ENCODE measurements at places on chromosomes 11 and 22.
A peak's percentile ranks its signal among the peaks of the same experiment; 100 is the strongest.

DNA sequence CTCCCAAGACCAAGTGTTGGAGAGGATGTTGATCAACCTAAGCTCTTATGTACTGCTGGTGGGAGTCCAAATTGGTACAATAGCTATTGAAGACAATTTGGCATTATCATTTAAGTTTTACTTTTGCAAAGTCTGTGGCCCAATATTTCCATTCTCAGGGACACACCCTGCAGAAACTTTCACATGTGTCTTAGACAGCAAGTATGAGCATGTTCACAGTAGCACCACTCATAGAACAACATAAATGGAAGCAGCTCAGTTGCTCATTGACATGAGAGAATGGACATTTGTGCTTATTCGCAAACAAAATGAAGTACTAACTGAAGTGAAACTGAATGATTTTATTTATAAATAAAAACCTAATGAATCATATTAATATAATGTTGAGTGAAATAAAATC is 135.5 kb downstream of the NOX4 start:
- no peak for DNase-seq

DNA sequence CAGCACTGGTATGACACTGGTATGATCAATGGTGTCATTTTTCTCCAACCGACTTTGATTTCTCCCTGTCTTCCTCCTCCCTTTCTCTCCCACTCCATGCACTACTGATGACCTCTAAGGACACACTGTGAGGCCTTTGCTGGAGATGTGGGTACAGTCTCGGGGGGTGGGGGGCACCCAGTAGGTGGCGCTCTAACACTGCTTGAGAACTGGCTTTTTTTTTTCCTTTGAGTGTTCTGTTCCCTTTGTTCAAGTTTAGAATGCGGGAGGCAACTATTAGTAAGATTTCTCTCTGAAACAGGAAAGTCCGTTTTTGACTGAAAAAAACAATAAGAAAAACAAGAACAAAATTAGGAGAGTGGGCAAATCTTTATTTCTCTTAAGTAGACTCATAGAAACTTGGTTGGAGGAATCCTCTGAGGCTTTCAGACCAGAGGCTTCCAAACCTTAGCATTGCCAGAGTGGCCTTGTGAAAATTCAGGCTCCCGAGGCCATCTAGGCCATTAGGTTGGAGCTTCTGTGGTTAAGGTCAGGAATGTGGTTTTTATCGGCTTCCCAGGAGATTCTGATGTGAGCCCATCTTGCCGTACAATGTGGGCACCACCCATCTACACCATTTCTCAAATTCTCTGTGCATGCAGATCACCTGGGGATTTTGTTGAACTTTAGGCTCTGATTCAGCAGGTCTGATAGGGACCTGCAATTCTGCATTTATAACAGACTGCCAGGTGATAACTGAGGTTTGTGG is 43.2 kb downstream of the PANX1 start:
- DNase-seq, result peak; percentile 15

- no peak for DNase-seq
Measured at GRCh38 chr22:20619045-20619892, 111.9 kb downstream of the MED15 start.

DNA sequence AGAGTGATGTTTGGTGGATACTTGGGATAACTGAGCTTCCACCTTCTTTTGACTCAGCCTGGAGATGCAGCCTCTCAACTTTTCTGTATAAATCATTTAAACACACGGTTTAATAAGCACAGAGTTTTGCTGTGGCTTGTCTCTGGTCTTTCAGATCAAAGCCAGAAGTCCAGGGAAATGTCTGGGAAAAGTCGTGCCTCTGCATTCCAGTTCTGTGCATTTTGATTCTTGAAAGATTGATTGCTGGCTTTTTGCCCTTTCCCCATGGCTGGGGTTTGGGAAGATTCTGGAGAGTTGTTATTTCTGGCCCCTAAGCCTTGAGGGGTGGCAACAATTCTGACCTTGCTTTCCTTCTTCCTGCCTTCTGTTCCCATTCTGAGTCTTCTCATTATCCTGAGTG is 154.1 kb downstream of the COMMD9 start:
- DNase-seq, result no peak

DNA sequence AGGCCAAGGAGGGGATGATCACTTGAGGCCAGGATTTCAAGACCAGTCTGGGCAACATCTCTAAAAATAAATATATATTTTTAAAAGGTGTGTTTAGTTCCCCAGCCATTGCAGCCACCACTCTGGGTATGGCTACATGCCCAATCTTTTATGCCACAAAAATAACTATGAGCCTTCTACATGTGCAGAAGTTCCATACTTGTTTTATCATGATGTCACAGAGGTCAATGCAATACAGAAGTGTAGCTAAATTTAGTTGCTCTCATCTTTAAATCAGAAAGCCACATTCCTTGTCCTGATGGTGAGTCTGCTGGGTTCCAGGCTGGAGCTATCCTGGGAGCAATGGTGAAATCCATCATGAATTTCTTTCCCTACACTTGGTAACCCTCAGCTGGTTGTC is 436.3 kb downstream of the DYNC2H1 start:
- DNase-seq, result no peak

DNA sequence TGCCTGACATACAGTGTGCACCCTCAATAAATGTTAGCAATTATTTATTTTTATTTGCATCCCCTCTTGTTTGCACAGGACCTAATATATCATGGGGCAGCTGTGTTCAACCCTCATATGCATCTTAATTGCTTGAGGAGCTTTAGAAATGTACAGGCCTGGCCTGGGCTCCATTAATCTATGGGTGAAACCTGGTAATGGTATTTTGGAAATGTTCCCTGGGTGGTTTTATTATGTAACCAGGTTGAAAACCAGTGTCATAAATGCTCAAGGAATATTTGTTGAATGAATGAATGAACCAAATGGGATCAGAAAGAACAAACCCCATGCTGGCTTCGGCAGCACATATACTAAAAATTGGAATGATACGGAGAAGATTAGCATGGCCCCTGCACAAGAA is 84.0 kb upstream of the PICALM start:
- no peak for DNase-seq

DNA sequence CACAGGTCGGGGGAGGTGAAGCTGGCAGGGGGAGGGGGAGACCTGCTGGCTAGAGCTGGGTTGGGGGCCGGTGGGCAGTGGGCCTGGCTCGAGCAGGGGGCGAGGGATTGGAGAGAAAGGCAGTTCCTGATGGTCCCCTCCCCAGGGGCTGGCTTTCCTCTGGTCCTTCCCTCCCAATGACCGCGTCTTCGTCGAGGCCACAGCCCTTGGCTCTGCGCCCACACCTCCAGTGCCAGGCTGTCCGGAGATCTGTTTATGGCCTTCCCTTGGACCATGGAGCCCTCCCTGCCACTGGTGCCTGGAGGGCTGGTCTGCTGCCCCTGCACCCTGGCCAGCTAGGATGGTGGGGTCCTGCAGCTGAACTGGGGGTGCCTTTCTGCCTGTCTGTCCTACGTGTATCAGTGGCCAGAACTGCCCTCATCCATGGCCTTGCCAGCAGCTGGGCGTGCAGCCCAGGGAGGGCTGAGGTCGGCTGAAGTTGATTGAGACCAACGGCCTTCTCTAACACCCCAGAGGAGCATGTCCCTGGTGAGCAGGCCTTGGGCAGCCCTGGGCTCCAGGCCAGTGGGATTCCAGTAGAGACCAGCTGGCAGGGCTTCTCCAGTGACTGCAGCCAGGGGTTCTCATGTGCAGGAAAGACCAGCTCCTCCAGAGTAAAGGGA is 12.3 kb downstream of the TANGO2 start:
- no peak for DNase-seq

- no peak for DNase-seq
Measured at GRCh38 chr11:117492578-117493251, 165.1 kb downstream of the CEP164 start.

DNA sequence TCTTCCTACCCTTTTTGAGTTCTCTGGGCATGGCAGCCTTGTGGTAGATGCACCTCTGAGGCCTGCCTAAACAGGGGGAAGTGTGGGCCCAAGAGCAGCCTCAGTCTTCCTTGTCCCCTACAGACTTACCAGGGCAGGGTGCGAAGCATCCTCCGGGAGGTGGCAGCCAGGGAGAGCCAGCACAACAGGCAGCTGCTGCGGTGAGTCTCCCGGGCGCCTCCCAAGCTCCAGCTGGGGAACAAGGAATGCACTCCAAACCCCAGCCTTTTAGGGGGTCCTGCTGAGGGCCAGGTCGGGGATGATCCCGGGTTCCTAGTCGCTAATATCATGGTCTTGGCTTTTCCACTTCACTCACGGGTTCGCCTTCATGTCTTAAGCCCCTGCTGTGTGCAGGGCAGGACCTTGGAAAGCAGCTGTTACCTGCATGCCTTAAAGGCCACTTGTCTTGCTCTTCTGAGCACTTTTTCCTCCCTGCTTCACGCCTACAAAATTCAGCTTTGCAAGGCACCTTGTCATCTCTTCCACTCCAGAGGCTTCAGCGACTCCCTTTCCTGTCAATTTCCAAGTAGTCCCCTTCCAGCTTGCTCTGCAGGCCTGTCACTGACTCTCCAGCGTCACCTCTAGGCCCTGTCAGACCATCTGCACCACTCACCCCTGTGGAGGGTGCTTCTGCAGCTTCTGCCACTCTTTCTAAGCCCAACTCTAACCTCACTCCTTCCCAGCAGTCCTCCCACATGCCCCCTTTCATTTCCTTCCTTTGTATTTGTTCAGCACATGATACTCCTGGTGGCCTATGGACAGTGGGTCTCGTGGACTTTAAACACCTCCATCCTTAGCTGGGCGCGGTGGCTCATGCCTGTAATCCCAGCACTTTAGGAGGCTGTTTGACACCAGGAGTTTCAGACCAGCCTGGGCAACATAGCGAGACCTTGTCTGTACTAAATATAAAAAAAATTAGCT is 57.0 kb downstream of the PISD start:
- DNase-seq, result no peak

DNA sequence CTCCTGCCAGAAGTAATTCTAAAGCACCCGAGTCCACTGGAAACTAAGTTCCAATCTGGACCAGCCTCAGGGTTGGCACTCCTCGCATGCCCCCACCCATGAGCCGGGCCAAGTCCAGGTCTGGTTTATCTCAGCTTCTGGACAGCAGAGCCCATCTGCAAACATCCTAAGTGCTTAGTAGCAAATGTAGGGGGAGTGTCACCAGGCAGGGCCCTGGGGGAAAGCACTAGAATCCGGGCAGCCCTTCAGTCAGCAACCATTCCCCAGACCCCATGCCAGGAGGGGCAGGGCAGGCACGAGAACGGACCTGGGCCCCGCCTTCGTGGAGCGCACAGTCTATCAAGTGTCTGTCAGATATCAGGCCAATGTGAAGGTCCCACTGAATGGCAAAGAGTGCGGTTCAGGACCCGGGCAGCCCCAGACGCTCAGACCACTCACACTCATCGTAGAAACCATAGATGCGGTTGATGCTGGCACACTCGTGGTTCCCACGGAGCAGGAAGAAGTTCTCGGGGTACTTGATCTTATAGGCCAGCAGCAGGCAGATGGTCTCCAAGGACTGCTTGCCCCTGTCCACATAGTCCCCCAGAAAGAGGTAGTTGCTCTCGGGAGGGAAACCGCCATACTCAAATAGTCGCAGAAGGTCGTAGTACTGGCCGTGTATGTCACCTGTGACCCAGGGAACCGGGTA is 1.3 kb downstream of the PPP1CA start:
- no peak for DNase-seq

- no peak for DNase-seq
Measured at GRCh38 chr11:48106166-48106565, 110.4 kb upstream of the OR4B1 start.

DNA sequence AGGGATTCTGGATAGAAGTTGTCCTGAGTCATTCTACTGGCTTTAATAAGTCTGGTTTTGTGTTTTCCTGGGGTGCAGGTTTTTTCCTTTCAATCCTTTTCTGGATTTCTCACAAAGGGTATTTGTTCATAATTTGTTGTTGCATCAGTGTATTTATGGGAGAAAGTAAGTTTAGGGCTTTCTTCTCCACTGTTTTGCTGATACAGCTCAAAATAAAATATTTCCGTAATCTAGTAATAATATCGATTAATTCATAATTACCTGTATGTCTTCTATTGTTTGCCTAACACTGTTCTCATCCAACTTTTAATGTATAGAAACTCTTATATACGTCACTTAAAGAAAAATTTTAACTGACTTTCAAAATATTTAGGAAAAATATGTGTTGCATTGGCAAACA is 728.2 kb downstream of the LUZP2 start:
- DNase-seq, result no peak

DNA sequence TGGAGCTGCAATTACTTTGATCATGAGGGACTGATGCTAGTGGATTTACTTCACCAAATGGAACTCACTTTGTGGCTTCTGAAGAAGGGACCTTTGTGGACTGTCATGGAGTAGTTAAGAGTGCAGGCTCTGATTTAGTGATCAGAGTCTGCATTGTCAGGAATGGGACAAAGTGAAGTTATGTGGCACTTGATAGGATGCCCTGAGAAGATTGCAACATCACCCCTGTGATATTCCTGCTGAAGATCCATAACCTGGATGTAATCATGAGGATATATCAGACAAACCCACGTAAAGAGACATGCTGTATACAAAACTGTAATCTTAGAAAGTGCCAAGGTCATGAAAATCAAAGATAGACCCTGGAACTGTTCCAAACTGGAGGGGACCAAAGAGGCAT is 1.6 kb upstream of the TFIP11 start:
- DNase-seq, result no peak

GRCh38 chr11:127925475-127925874 is 661.9 kb downstream of the ETS1 start:
- no peak for DNase-seq

GRCh38 chr22:39382410-39382809 is 17.2 kb upstream of the TAB1 start:
- no peak for DNase-seq

- DNase-seq, result no peak
Measured at GRCh38 chr11:8381343-8381742, 117.7 kb upstream of the LMO1 start.

GRCh38 chr22:36865346-36865745 is 4.5 kb downstream of the NCF4 start:
- DNase-seq, result no peak

GRCh38 chr11:91104237-91104636 is 881.4 kb upstream of the CHORDC1 start:
- DNase-seq, result no peak
